ENCODE measurements at places on chromosomes 12 and 14.

DNA sequence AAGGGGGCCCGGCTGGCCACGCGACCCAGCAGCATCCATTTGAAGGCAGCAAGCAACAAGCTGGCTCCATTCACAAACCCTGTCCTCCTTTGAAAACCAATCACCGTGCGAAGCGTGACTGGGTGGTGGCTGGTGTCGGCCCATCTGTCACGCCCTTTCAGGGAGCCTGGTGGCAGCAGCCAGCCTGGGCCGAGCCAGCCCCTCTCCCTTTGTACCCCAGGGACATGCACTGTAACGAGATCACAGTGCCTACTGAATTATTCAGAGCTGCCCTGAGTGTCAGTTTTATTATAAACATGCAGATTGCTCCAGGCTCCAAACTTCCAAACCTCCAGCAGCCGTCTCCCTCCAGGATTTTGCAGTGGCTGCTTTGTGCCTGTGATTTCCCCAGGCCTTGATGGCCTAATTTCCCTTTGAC is 22.3 kb upstream of the CTDSP2 start:
- peak; percentile 73 for DNase-seq

GRCh38 chr14:41608681-41609390 is 2.2 kb downstream of the LRFN5 start:
- DNase-seq: no peak

GRCh38 chr14:99514552-99515300 is 33.5 kb downstream of the CCNK start:
- no peak for DNase-seq

DNA sequence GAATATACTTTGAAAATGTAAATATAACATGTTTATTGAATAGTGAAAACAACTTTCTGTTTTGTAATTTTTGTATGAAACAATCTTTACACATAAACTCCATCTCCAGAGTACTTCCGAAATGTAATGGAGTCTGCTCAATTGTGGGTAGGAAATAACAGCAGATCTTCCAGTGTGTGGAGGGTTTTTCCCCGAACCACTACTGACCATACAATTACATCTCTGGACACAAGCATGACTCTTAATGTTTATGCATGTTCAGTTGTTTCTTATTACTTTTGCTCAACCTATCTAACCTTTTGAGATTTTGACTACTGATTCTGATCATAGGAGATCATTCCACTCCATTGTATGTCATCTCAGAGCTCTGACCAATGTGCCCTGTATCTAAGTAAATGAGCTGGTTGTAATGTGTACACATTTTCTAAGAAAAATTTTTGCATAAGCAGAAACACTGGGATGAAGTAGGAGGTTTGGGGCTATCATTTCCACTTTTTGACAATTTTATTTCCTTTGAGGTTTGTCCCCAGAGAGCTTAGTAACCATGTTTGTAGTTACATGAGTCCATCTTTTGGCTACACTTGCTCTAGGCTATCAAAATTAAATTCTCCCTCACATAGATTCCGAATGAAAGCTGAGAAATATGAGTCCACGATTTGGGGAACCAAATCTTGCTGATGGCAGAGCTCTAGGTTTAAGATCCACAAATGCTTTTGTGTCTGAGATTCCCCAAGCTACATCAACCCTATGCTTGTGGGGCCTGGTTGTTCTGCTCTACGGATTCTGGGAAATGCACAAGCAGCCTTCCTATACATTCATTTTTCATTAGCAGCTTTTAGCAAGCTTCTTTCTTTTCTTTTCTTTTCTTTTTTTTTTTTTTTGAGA is 21.4 kb upstream of the CLEC4D start:
- no peak for DNase-seq

- DNase-seq: peak; percentile 8
Measured at GRCh38 chr14:96102081-96102856, 63.1 kb downstream of the C14orf132 start.

DNA sequence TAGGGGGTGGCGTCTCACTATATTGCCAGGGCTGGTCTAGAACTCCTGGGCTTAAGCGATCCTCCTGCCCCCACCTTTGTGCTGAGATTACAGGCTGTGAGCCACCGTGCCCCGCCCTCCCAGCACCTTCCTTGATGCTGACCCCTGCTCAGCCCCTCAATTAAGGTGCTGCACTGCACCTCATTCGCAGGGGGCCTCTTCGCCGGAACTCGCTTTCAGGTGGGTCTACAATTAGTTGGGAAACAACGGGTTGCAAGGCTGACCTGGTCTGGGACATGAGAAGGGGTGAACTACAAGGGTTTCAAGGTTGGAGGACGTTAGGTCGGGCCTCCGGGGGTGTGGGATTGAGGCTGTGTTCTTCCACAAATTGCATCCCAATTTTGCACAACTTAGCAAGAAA is 1.2 kb upstream of the NOP2 start:
- no peak for DNase-seq

DNA sequence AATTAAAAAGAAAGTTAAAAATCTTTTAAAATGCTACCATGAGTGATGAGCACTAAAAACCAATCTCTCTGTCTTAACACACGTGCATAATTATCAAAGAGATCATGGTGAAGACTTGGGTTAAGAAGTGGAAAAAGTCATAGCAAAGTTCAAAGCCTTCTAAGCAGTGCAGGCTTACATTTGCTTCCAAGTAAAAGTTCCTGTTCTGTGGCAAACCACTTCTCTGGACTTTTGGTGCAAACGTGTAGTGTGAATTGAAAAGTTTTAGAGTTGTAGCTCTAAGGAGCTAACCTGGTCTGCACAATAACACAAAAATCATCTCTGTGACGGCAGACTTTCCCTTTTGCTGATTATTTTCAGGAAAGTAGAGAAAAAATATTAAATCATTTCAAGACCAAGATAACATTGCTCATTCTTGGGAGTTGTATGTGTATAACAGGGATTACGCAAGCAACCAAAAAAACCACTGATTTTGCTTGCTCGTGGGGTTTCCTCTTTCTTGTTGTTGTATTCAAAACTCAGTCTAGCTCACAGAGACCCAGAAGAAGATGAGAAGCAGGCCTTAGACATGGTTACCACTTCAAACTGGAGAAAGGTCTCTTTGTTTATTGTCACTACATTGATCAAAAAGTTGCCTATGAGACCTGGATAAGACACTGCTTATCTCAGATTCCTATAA is 2.3 kb upstream of the GLIPR1 start:
- DNase-seq: no peak

DNA sequence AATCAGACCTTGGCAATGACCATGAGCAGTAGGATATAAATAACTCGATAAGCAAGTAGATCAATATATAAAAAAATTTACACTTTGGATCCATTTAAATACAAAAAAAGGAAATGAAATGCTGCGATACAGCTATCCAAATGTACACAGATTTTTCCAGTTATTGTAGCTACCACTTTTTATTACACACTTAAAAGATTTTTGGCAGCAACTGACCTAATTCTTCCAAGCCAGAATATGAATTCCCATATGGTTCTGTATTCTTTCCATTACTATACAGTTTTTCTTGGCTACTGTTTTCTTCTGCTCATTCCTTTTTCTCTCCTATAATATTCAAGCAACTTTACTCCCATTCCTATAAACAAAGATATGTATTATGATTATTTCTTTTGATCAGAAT is 52.2 kb downstream of the TMTC1 start:
- DNase-seq: no peak

Measured in H7 (cell line).